ENCODE measurements at places on chromosomes 3 and 15. TPM values are rescaled to one million over a fixed set of nuclear protein-coding genes. Genes with fewer than 3 reads are reported as not detected.

Gene PLD1
- total RNA-seq: 1.2 TPM

Gene CFAP91
- total RNA-seq: not detected

Gene BSN
- 0.09 TPM for total RNA-seq

Gene TEX55
- not detected for total RNA-seq

Gene CGNL1
- total RNA-seq: not detected

Gene CLRN1
- total RNA-seq: not detected

All from activated CD8-positive, alpha-beta T cell treated with anti-CD3 and anti-CD28 coated beads for 36 hours (primary cell).